CD4-positive, alpha-beta T cell treated with Interleukin-2 at 100 ng/mL for 4 hours (primary cell): ENCODE measurements at places on chromosomes 16 and 17.

DNA sequence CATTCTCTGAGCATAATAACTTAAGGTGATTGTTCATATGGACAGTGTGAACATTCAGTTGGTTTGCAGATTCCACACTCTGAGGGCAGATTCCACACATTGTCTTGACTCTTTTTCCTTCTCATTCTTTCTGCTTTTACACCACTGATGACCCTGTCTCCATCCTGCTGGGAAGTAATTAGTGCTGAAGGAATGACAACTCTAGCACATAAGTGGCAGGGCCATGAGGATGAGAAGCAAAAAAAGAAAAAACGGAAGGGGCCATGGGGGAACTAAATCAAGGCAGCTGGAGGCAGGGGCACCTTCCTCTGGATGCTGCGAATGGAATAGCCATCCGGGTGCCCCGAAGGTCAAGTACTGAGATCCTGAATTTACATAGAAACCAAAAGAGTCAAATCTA is 944.0 kb downstream of the KCNJ2 start:
- no peak for DNase-seq

DNA sequence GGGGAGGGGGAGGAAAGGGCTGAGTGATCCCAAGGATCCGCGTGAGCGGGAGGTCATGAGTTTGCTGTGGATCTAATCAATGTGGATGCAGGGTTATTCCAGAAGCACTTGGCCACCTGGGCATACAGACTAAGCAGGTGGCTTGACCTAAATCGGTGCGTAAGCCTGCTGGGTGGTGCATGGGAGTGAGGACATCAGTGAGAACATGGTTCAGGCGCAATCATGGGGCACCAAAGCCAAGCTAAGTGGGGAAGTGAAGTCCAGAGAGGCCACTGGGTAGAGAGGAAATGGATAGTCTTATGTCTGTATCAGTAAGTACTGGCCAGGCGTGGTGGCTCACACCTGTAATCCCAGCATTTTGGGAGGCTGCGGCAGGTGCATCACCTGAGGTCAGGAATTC is 18.9 kb upstream of the MFSD6L start:
- DNase-seq, result no peak

DNA sequence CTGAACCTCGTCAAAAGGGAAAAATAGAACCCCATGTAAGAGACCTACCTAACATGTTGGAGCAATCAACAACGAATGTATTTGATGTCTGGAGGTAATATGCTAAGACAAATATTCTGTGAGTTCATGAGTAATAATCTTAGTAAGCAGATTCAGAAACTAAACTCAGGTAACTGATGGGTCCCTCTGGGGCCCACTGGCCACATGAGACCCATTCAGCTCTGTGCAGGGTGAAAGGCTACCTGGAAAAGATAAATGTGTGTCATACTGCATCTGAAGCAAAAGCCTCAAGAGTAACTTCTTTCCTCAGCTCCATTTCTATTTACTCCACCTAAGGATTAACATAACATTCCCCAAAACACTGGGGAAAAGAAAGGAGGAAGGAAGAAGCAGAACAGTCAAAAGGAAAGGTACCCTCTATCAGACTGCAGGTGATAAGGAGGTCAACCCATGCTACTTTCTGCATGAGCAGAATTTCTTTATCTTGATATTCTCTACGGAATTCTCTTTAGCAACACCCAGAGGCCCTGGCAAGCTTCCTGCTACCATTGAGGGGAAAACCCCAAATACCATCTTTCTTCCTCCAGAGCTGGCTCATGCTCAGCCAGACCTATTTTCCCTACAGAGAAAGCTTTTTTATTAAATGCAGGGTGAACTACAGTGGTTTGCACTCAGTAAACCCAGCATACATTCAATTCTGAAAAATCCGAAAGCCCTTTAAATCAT is 37.7 kb upstream of the ABCA6 start:
- no peak for DNase-seq

GRCh38 chr17:43140396-43141332 is 15.5 kb upstream of the BRCA1 start:
- no peak for DNase-seq
